ENCODE measurements at places on chromosomes 3 and 15. TPM values are rescaled to one million over a fixed set of nuclear protein-coding genes. Genes with fewer than 3 reads are reported as not detected.

The INSYN1 gene
- total RNA-seq: 3.1 TPM

The BSN gene
- 0.71 TPM for total RNA-seq

The EOGT gene
- total RNA-seq: 35.5 TPM

The RBP2 gene
- total RNA-seq: 1.1 TPM

GRCh38 chr15:88902846-88903245 is 7.5 kb upstream of the HAPLN3 start:
- no peak for DNase-seq
- no peak overlapping the region for H3K4me3 ChIP-seq
- peaks cover 21% of the 10 kb centered on the region for H3K36me3 ChIP-seq
- H3K4me1 ChIP-seq: peaks cover 1% of the 10 kb centered on the region
- no peaks in the 10 kb centered on the region for H3K27me3 ChIP-seq
- H3K27ac ChIP-seq: no peak overlapping the region

- no peaks in the 10 kb centered on the region for H3K4me1 ChIP-seq
- DNase-seq: no peak
- H3K27ac ChIP-seq: no peak overlapping the region
- H3K27me3 ChIP-seq: no peaks in the 10 kb centered on the region
Measured at GRCh38 chr3:189727898-189728297, 96.7 kb downstream of the TP63 start.

- H3K4me1 ChIP-seq: no peaks in the 10 kb centered on the region
- no peak overlapping the region for H3K4me3 ChIP-seq
- no peaks in the 10 kb centered on the region for H3K27me3 ChIP-seq
- H3K27ac ChIP-seq: no peak overlapping the region
Measured at GRCh38 chr15:83809345-83809744, 155.4 kb downstream of the ADAMTSL3 start.

- no peak overlapping the region for H3K27ac ChIP-seq
- no peak for DNase-seq
- no peaks in the 10 kb centered on the region for H3K36me3 ChIP-seq
- no peak overlapping the region for H3K4me3 ChIP-seq
- H3K4me1 ChIP-seq: peaks cover 5% of the 10 kb centered on the region
Measured at GRCh38 chr3:123376451-123377242, 72.2 kb downstream of the ADCY5 start.

- no peaks in the 10 kb centered on the region for H3K27me3 ChIP-seq
- peaks cover 16% of the 10 kb centered on the region for H3K4me1 ChIP-seq
- H3K36me3 ChIP-seq: no peaks in the 10 kb centered on the region
- H3K27ac ChIP-seq: no peak overlapping the region
- peak; percentile 82 for DNase-seq
- no peak overlapping the region for H3K4me3 ChIP-seq
Measured at GRCh38 chr3:116048991-116049390, 396.3 kb downstream of the LSAMP start.

DNA sequence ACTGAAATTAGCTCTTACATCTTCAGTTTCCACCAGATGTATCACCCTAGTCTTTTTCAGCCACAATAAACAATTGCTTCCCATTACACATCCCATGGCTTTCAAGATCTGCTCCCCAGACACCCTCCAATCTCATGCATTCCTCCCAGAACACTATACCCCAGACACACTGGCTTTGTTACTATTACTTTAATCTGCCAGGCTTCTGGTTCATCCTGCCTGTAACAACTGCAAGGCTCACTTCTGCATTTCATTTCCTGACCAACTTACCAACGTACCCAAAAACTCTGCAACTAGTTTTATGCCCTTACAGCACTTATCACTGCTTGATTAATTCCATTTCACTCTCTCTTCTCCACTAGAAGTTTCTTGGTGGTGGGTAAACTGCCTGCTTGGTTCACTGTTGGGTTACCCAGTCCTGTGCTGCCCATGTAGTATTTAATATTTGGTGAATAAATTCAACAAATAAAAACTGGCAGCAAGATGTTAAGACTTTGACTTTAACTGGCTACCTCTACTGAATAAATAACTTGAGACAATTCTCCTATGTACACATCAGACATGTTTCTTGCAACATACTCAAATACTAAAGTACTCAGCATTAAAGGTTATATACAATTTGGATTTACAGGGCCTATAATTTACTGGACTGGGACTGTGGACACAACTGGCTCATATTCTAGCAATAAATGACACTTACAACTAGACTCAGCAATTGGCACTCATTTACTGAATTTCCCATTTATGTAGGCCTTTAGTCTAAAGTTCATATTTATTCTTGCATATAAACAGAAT is 2.7 kb downstream of the RPL22L1 start:
- no peak overlapping the region for H3K4me3 ChIP-seq
- no peak overlapping the region for H3K27ac ChIP-seq
- peaks cover 21% of the 10 kb centered on the region for H3K36me3 ChIP-seq

GRCh38 chr15:100628746-100629145 is 26.4 kb downstream of the ASB7 start:
- DNase-seq: no peak
- H3K36me3 ChIP-seq: peaks cover 14% of the 10 kb centered on the region
- no peak overlapping the region for H3K4me3 ChIP-seq
- peaks cover 1% of the 10 kb centered on the region for H3K4me1 ChIP-seq
- no peaks in the 10 kb centered on the region for H3K27me3 ChIP-seq

- H3K27ac ChIP-seq: no peak overlapping the region
- H3K4me1 ChIP-seq: no peaks in the 10 kb centered on the region
- H3K4me3 ChIP-seq: no peak overlapping the region
- no peaks in the 10 kb centered on the region for H3K36me3 ChIP-seq
- DNase-seq: no peak
Measured at GRCh38 chr3:152611905-152612304, 223.0 kb upstream of the P2RY1 start.

- H3K36me3 ChIP-seq: no peaks in the 10 kb centered on the region
- DNase-seq: peak; percentile 41
- H3K4me1 ChIP-seq: peaks cover 29% of the 10 kb centered on the region
- peak overlapping the region; percentile 77 for H3K27ac ChIP-seq
Measured at GRCh38 chr3:58575971-58576652, 1.1 kb downstream of the FAM107A start.

GRCh38 chr15:91216000-91216399 is 115.9 kb downstream of the SV2B start:
- H3K4me3 ChIP-seq: no peak overlapping the region
- H3K27ac ChIP-seq: no peak overlapping the region
- H3K27me3 ChIP-seq: no peaks in the 10 kb centered on the region
- no peaks in the 10 kb centered on the region for H3K36me3 ChIP-seq
- no peaks in the 10 kb centered on the region for H3K4me1 ChIP-seq
- DNase-seq: no peak

- no peak overlapping the region for H3K4me3 ChIP-seq
- no peaks in the 10 kb centered on the region for H3K27me3 ChIP-seq
- H3K4me1 ChIP-seq: no peaks in the 10 kb centered on the region
- no peaks in the 10 kb centered on the region for H3K36me3 ChIP-seq
Measured at GRCh38 chr3:140429791-140430190, 248.1 kb upstream of the TRIM42 start.

GRCh38 chr15:87490666-87491065 is 765.9 kb downstream of the NTRK3 start:
- no peak for DNase-seq
- H3K4me1 ChIP-seq: no peaks in the 10 kb centered on the region
- H3K36me3 ChIP-seq: no peaks in the 10 kb centered on the region
- no peaks in the 10 kb centered on the region for H3K27me3 ChIP-seq
- H3K4me3 ChIP-seq: no peak overlapping the region

GRCh38 chr3:65338571-65338970 is 650.8 kb upstream of the ADAMTS9 start:
- no peaks in the 10 kb centered on the region for H3K27me3 ChIP-seq
- H3K4me3 ChIP-seq: no peak overlapping the region
- DNase-seq: no peak
- no peak overlapping the region for H3K27ac ChIP-seq
- no peaks in the 10 kb centered on the region for H3K36me3 ChIP-seq
- H3K4me1 ChIP-seq: no peaks in the 10 kb centered on the region

DNA sequence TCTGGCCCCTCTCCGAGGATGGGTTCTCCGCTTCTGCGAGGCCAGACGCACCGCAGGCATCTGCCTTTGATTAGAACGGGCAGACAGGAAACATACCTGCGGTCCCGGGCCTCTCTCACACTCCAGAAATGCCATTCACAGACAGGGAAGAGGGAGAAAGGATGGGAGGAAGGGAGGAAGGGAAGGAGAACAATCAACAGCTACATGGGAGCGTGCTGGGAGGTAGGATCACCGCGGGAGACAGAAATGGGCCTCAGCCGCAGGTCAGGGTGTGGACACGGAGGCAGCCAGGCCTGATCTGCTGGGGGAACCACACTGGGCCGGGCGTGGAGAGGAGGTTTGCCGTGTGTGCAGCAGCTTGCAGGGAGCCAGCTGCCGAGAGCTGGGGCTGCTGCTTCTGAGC is 90.7 kb upstream of the RGMA start:
- DNase-seq: no peak
- no peak overlapping the region for H3K4me3 ChIP-seq
- no peaks in the 10 kb centered on the region for H3K36me3 ChIP-seq
- H3K4me1 ChIP-seq: peaks cover 15% of the 10 kb centered on the region
- H3K27ac ChIP-seq: no peak overlapping the region
- H3K27me3 ChIP-seq: no peaks in the 10 kb centered on the region

- DNase-seq: no peak
- H3K27me3 ChIP-seq: no peaks in the 10 kb centered on the region
- no peak overlapping the region for H3K4me3 ChIP-seq
- peaks cover 15% of the 10 kb centered on the region for H3K36me3 ChIP-seq
- H3K4me1 ChIP-seq: peaks cover 18% of the 10 kb centered on the region
Measured at GRCh38 chr15:85534031-85534430, 153.6 kb downstream of the AKAP13 start.

GRCh38 chr3:37323494-37323893 is 149.1 kb upstream of the LRRFIP2 start:
- no peaks in the 10 kb centered on the region for H3K27me3 ChIP-seq
- no peak for DNase-seq
- no peak overlapping the region for H3K4me3 ChIP-seq
- H3K27ac ChIP-seq: no peak overlapping the region
- peaks cover 15% of the 10 kb centered on the region for H3K4me1 ChIP-seq
- H3K36me3 ChIP-seq: no peaks in the 10 kb centered on the region

All from lung (tissue), 17 donors.